ENCODE measurements at places on chromosomes 2 and 18.

DNA sequence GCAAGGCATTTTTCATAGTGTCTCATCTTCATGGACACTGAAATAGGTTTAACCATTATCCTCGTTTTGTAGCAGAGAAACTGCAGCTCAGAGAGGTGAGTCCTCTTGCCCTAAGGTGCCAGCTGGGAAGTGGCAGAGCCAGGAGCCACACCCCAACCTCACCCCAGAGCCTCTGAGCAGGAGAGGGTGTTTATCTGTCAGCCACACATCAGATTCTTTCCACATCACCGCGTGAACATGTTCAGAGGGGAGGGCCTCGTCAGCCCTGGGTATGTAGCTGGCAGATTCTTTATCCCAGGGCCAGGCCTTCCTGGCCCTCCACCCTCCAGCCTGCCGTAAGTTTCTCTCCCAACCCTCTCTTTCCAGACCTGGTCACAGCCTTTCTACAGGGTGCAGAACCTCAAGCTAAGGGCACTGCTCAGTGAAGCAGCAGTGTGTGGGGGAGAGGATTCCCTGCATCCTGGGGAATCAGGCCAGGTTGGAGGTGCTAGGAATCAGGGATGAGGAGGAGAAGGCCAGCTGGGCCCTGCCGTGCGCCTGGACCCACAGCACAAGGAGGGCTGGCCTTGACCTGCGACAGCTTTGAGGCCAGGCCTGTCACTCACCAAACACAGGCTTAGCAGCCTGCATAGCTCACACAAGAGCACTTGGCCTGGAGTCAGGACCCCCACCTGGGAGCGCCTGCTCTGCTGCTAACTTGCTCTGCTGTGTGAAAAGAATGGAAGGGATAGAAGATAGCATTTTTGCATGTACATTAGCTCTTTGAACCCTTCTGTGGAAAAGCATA lies 111.3 kb upstream of the MCFD2 start:
- no peak for DNase-seq

GRCh38 chr18:8943900-8944870 lies 158.3 kb upstream of the NDUFV2 start:
- no peak for DNase-seq

DNA sequence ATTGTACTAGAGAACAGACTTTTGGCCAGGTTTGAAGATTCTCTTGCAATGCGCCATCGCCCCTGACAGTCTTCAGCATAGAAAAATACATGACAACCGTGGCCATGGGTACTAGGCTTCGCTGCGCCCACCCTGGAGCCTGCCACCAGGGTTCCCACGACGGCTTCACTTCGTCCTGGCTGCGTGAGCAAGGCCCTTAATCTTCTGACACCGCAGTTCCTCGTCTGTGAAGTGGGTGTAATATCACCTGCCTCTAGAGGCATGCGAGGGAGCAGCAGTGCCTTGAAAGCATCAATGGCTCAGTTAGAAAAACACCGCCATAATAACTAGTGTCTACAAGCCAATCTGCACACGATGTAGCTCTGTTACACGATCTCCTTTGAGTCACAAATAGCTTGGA lies 175.2 kb upstream of the HS6ST1 start:
- no peak for DNase-seq

- no peak for DNase-seq
Measured at GRCh38 chr2:240341064-240341463, 94.4 kb upstream of the GPC1 start.

DNA sequence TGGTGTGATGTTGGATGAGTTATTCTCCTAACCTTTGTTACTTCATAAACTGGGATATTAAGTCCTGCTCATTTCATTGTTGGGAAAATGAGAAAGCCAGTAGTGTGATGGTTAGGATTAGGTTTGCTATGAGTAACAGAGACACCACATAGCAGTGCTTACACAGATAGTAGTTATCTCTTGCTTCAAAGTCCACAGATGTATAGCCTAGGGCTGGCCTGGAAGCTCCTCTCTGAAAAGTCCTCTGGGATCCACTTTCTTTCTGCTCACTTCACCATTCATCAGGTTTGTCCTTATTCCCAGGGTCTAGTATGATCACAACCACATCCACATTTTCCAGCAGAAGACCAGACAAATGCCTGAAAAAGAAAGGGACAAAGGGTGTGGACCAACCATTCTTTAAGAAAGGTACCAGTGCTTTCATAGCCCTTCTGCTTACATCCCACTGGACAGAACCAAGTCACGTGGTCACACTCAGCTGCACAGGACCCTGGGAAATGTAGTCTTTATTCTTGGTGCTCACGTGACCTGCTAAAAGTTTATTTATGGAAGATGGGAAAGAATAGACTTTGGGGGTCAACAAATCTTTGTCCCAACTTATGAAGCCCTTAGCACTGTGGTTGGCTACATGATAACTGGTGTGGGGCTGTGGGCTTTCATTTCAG lies 108.9 kb downstream of the INSIG2 start:
- no peak for DNase-seq

- DNase-seq, result no peak
Measured at GRCh38 chr2:163338270-163338669, 397.5 kb downstream of the FIGN start.

- DNase-seq, result no peak
Measured at GRCh38 chr18:56112984-56113383, 525.0 kb upstream of the TCF4 start.

- DNase-seq, result no peak
Measured at GRCh38 chr2:73716543-73717250, 20.4 kb downstream of the TPRKB start.

DNA sequence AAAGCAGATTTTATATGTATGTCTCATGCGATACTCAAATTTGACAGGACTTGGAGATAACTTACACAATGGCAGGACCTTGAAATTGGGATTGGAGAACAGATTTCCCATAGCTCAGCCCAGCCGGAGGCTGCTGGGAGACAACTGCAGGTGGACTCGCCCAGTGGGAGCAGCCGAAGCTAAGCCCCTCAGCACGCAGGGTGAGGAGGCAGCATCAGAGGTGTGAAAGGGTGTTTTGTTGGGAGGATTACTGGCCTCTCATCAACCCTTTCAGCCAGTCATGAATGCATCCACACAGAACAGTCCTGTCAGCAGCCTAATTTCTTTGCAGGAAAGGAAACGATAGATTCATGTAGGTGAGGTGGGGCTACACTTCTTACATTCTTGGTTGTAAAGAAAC lies 110.4 kb upstream of the DYNAP start:
- no peak for DNase-seq

DNA sequence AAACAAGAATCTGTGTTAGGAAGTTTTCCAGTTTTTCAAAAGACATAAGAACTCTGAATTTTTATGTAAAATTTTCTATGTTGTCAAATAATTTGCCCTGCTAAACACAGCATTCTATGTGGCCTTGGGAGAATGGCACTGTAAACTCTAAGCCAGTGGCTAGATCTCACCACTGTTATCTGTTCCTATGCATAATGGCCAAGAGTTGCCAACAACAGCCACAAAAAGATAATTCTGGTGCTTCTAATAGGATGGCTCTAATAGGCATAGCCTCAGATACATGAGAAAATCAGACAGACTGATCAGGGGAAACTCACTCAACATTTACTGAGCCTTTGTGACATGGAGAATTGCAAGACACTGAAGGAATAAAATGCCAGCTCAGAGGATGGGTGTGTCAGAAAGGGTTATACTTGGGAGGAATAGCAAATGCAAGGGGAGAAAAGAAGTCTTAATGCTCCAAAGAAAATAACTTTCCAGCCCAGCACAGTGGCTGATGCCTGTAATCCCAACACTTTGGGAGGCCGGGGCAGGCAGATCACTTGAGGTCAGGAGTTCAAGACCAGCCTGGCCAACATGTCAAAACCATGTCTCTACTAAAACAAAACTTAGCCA lies 63.7 kb downstream of the COBLL1 start:
- no peak for DNase-seq

- no peak for DNase-seq
Measured at GRCh38 chr2:157934684-157935377, 58.7 kb upstream of the ACVR1 start.

DNA sequence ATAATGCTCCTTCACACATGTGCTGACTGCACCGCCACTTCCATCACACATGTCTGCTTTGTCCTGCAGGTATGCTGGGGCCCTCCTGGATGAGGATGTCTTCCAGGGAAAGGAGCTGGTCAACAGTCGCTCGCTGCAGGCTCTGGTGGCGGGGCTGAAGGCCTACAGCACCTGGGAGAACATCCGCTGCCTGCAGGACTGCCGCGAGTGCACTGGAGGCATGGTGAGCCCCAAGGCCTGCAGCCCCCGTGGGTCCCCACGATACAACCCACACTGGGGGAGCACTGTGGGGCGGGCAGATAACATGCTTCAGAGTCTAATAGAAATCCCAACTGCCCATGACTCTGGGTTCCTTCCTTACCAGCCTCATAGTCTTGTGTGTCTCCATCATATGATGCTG lies 187.3 kb upstream of the BCL2L11 start:
- no peak for DNase-seq

DNA sequence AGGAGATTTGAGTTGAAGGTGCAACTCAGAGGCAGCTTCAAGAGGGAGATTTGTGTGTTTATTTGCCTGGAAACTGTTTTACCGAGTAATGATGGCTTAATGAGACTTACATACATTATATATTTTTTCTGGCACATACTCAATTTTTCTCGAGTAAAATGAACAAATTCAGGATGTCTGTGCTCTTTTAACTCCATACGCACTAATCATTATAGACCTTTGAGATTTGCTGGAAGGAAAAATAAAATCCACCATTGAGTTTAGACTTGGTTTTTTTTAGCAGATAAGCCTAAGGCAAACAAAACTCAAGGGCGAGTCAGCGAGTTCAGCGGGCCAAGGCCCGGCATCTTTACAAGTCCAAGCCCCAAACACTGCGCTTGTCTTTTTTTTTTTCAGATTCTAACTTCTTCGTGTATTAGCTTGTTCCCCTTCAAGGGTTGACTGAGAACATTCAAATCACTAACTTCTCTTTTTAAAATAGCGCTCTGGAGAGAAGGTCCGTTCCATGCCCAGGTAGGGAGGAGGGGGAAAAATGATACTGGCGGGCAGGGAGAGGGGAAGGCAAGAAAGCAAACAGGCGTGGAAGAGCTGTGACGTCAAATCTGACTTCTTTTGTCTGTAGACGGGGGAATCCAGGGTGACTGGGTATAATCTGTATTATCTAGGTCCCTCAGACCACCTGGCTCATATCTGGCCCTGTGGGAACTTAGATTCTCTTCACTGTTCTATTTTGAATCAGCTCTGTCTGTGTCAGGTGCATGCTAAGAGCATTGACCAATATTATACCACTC lies 72.7 kb upstream of the MAP3K20 start:
- DNase-seq, result no peak

DNA sequence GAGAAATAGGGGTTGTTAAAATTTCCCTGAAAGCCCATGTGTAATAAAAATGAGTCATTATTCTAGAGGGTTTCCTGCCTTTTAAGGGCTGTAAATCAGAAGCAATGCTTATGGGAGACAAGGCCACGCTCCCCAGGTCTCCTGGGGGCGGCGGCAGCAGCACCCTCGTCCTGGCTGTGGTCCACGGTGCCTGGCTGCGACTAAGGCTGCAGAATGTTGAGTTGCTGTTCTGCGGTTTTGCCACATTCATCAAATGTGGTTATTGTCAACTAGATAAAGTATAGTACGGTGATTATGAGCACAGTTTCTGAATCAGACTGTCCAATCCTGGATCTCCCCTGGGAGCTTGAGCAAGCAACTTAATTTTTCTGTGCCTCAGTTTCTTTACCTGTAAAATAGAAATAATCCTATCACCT lies 11.9 kb upstream of the AGFG1 start:
- peak; percentile 21 for DNase-seq

GRCh38 chr18:59961070-59961469 lies 61.3 kb downstream of the PMAIP1 start:
- no peak for DNase-seq

- DNase-seq, result no peak
Measured at GRCh38 chr18:27214831-27215230, 29.7 kb upstream of the CHST9 start.

GRCh38 chr2:68280796-68281195 lies 28.5 kb upstream of the PPP3R1 start:
- DNase-seq, result no peak

All from stimulated activated CD8-positive, alpha-beta memory T cell treated with anti-CD3 and anti-CD28 coated beads, Interleukin-7, amount 100 ng/mL, for 1 hour (primary cell).